ENCODE measurements at places on chromosomes 1 and 21.

DNA sequence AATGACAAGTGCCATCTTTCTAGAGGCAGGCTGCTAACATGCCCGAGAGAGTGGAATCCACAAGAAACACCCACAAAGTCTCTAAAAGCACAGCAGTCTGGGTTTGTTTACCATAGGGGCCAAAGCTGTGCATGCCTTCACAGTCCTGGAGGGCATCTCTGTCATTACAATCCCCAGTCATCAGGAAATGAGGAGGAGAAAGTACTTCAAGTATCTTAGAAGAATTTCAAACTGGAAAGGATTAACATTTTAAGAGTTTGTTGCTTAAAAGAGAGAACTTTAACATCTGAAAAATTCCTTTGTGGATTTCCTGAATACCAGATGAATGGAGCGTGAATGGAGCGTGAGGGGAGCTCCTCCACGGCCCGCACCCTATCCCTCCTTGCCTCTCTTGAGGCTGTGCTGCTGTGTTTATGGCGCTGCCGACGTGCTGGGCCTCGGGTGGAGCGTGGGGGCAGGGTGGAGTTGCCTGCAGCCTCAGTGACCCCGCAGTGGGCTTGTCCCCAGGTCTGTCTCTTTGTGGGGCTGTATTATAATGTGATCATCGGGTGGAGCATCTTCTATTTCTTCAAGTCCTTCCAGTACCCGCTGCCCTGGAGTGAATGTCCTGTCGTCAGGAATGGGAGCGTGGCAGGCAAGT, 23.3 kb downstream of the SLC6A17 start:
- no peak for DNase-seq

DNA sequence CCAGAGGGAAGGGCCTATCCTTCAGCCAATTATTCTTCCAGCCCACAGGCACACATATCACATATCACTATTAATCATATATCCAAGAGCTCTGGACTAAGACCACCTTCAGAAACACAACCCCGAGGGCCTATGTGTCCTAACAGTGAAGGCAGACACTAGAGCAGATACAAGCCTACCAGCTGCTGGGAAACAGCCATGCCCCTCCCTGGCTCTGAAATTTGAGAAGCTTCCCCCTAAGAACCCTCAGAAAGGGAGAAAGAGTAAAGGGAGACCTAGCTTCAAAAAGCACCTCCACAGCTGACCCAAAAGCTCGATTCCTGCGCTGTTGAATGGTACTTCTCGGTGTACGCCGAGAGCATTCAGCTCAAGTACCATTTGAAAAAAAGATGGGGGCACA, 17.4 kb downstream of the CNN3 start:
- DNase-seq, result no peak

DNA sequence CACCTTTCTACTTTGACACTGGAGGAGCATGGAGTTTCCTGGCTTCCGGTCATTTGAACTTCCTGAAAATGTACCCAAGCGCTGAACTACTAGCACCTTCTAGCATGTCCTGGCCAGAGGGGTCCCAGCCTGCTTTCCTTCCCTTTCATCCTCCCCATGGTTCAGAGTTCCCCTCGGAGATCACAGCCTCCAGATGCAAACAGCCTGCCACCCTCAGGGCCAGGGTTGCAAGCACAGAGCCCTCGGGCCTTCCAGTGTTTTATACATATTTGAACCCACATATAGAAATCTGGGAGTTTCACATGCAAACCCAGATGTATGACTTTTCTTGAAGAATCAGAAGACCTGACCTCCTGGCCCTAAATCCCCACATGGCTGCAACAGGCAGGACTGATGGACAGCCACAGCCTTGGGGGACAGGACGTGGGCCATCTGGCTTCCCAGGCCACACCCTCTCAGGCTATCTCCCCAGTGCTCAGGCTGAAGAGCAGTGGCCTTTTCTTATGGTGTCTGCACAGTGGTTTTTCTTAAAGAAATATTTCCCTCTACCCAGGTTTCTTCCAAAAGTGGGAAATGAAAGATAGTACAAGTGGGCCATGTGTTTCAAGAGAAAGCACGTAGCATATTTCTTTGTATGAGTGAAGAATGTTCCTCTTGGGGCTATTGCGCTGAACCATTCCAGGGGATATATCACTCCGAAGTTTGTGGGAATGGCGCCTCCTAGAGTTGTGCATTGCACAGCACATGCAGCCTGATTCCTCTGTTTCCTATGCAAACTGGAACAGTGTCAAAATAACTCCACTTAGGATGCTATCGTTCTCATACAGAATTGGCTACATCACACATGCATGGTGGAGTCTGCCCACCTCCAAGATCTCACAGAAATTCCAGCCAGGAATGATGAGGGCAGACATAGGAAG, 232.0 kb upstream of the VAMP3 start:
- DNase-seq, result no peak

- no peak for DNase-seq
Measured at GRCh38 chr21:42469272-42469671, 26.8 kb downstream of the RSPH1 start.

GRCh38 chr21:17783481-17784179, 35.5 kb downstream of the C21orf91 start:
- DNase-seq, result no peak

DNA sequence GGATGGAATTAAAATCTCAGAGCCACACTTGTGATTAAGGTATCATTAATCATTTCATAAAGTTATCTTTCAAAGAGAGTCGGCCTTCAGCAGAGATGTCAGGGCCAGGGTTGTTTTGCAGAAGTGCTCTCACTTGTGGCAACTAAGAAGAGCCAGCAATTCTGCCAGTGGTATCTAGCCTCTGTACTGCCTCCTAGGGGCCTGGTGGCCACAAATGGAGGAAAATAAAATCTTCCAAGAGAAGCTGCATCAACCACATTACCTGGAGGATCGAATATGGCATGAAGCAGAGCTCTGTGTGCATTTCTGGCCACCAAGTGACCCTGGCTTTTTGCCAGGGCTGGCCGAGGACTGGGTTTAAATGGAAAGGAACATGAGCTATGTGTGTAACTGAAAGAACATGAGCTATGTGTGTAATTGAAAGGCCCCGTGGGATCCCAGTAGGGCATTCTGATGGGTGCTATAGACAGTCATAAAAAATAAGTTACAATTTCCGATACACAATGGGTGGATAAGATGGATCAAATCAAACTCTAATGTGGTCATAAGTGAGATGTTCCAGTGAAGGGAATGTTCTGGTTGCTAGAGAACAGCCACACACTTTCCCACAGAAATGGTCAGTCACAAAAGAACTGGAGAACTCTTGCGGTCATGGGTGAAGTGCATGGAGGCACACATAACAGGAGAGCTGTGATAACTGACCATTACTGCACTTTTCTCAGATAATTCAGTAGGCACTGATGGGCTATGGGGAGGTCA, 335.8 kb downstream of the CAMTA1 start:
- DNase-seq, result no peak

DNA sequence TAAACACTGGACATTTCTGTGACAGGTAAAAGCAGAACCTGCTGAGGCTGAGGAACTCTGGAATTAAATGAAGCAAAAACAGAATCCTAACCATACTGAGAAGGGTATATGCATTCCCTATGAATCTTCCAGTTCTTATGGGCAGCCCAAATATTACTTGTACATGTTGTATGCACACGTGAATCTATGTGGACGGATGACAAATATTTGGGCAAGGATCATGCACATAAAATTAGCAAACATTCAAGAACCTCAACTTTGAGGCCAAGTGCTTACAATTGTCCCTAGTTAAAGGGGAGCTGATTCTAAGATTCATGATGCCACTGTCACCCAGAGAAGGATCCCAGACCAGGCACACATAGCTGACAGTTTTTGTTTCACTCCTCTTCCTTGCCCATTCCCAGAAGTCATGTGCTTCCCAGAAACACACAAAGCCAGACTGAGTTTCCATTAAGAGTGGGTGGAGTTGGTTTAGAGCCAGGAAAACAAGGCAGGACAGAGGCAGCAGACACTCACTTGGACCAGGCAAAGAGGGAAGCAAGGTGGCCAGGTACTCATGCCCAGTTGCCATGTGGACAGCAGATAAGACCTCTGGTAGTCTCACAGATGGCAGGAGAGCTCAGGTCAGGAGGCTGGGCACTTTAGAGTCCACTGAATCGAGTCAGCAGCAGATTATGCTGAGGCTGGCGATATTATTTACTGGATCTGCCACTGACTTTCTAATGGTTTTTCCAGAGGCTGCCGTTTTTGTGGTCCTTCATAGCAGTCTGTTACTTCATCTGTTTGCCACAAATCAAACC, 25.6 kb downstream of the AK2 start:
- DNase-seq, result no peak

DNA sequence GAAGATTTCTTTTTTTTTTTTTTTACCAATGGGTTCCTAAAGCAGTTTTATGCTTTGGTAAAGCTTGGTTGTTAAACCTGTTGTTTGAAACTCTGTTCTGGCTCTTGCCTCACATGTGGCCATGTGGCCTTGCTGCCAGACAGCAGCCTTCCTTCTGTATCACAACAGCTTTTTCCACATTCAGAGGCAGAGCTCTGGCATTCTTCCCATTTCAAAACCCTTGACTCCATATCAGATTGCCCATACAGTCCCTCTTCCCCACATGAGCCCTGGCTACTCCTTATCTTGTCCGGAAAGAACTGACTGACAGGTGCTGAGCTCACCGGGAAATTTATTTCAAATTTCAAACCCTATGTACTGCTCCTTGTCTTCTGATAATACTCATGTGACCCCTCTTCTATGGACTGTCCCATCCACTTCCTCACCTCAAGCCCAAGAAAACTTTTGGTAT, 38.5 kb upstream of the LAX1 start:
- DNase-seq, result no peak

- no peak for DNase-seq
Measured at GRCh38 chr1:11913291-11913690, 12.9 kb downstream of the KIAA2013 start.

DNA sequence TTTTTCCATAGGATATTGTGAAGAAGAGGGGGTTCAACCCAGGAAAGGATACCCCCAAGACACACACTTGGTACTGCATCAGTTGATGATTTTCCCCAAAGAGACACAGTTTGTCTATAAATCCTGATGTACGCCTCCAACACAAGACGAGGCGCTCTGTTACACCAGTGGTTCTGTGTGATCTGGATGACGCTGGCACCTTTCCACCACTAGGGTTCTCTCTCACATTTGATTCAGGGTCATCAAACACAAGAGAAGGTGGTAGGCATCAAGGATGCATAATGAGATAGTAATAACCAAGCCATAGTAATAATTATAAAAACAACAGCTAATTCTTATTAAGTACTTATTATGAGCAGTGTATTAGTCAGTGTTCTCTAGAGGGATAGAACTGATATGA, 508.8 kb upstream of the ZP4 start:
- DNase-seq, result no peak

- DNase-seq, result no peak
Measured at GRCh38 chr1:43358121-43358745, 548 bp upstream of the CDC20 start.

DNA sequence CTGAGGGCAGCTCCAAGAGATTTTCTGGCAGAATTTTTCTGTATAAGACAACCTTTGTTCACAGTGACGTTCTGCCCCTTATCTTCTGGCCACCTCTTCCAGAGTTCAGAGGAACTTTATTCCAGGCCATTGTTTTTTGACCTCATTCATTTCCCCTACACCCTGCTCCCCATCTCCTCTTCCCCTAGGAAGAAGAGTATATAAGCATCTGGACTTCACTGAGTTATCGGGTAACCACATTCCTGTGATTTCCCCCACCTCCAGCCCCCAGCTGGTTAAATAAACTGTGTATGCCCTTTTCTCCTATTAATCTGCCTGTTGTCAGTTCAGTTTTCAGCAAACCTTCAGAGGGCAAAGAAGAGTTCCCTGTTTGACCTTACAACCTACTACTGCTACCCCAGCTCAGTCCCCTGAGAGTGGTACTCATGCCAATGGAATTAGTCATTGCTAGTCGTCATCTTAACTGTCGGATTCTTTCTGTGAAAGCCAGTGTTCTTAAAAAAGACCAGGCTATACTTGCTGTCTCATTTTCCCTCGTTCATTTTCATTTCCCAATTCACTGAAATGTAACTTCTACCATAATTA, 14.3 kb upstream of the ALG14 start:
- no peak for DNase-seq

DNA sequence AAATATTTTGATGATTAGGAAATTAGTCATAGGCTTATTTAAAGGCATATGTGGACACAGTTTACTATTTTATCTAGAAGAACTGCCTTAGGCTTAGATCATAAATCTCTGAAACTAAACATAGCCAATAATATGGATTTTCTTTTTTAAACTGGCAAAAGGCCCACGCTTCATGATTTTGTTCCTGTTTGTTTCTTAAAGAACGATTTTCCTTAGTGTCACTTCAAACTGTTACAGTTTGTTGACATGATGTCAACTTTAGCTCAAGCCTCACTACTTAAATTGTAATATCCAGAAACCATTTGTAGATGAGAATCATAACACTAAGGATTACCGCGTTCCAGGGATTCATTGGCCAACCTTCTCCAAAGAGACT, 322.6 kb downstream of the HHIPL2 start:
- DNase-seq, result no peak

DNA sequence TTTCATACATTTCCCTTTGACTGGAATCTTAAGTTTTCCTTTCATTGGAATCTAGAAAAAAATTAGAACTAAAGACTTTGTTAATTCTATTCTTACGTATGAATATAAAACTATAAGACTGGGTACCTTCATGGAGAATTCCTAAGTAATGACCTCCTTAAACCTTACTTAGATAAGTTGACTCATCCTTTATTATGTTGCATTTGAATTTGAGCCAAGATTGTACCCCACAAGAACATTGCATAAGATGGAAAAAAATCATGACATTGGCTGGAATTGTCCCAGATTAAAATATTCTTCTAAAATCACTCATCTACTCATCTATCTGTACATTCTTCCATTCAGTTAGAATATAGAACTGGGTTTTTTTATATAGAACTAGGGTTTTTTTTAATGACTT, 137.4 kb downstream of the C1orf21 start:
- DNase-seq, result no peak

GRCh38 chr1:34645919-34646318, 108.9 kb upstream of the GJB5 start:
- DNase-seq, result no peak

GRCh38 chr1:63833363-63834119, 59.7 kb downstream of the ROR1 start:
- DNase-seq, result no peak

- no peak for DNase-seq
Measured at GRCh38 chr1:78322928-78323680, 167.7 kb upstream of the PTGFR start.

DNA sequence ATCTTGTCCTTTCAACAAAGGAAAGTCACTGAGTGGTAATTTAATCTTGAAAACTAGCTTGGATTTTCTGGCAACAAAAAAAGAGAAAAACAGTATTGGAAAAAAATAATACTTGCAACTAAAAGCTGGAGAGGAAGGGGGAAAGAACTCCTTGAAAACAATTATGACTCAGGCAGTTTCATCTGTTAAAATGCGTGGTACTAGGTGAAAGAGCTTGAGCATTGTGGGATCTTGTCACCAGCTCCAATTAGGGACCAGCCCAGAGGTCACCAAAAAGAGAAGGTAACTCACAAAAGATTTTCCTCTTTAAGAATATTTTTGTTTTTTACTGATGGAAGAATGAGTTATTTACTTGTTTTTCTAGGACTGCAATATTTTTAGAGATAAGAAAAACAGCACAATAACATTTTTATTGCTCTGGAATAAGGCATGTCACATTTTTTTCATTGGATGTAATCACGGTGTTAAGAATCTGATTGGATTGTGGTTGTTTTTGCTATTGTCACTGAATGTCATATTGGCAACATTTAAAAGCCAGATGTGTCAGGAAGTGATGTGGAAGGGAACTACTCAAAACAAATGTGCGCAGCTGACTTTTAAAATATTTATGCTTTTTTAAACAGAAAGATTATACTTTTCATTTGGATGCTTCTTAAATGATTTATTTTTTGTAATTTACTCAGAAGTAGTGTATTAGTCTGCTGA, 78.5 kb upstream of the ADAMTS5 start:
- no peak for DNase-seq

Measured in Panc1 (cell line).